ENCODE measurements at places on chromosomes 4 and X. TPM values are rescaled to one million over a fixed set of nuclear protein-coding genes. Genes with fewer than 3 reads are reported as not detected.

DNA sequence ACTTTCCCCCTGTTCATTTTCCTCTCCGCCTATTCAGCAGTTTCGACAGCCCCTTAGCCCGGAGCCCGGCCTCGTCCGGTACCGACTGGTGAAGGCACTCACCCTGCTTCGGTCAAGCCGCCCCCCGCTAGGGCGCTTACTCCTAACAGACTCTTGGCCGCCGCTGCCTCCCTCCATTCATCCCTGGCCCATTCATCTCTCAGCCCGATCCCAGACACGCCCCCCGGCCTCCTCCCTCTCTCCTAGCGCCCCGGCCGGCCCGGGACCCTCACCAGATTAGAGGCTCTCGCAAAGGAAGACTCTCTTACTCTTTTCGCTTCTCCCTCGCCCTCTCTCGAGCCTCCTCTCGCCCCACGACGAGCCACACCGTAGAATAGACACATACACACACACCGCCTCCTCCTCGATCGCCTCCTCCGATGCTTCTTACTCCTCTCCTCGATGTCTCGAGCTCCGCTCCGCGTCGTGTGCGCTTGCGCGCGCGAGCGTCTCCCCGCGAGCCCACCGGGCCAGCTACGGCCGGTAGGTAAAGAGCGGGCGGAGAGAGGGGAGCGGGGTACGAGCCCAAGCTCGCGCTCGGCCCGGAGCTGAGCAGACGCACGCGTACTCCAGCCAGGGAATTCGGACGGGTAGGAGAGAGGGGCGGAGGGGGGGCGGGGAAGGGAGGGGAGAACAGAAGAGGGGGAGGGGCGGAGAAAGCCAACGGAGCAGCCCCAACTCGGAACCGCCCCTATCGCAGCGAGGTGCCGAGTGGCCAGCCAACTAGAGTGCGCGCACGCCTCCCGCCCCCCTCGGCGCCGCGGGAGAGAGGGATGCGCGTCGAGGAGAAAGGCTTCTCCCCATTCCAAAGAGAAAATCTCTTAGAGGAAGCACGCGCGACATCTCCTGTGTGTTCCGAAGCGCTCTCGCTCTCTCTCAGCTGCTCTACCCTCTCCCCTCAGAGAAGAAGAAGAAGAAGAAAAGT lies at the start of gene WNK3:
Gene WNK3 (minus strand): TSS at position 633 of the 964 bp plus-strand sequence.
- ATAC-seq: peak; percentile 82

DNA sequence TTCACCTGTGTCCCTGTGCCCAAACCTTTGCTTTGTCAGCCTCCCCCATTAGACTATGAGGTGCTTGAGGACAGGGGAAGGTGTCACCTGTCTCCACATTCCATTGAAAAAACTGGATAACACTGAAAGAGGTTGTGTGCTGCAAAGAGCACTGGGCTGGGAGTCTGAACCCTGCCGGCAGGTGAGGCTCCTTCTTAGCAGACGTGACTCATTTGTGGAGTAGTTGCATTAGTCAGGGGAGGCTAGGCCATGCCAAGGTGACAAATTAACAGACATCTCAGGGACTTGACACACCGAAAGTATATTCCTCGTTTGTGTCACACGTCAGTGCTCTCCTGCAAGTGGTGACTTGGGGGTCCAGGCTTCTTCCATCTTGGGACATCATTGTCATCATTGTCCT lies 95.9 kb upstream of the STX18 start:
- peak; percentile 95 for ATAC-seq

DNA sequence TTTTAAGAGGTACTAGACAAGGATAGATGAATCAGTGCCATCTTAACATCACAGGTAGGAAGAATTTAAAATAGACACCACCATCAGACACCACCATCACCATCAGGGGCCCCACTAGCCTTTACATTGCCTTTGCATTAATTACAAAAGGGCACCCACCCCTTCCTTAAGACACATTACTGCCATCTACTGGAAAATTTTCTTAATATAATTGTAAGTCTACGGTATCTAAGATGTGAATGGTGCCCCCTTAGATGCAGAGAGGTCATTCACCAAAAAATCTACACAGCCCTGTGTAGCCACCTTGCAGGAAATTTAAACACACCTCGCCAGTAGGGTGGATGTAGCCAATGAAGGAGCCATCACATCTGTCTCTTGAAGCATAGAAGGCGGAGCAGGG lies 184.1 kb downstream of the MID1IP1 start:
- ATAC-seq: no peak

DNA sequence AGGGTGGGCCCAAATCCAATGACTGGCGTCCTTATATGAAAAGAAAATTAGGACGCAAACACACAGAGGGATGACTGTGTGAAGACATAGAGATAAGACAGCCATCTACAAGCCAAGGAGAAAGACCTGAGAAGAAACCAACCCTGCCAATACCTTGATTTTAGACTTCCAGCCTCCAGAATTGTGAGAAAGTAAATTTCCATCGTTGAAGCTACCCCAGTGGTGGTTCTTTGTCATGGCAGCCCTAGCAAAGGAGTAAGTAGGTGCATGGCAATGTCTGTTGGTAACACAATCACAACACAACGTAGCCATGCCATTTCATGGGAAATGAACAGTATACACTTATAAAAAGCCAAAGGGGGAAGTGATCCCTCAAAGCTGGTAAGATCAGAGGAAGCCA lies 25.3 kb downstream of the SMIM20 start:
- no peak for ATAC-seq

DNA sequence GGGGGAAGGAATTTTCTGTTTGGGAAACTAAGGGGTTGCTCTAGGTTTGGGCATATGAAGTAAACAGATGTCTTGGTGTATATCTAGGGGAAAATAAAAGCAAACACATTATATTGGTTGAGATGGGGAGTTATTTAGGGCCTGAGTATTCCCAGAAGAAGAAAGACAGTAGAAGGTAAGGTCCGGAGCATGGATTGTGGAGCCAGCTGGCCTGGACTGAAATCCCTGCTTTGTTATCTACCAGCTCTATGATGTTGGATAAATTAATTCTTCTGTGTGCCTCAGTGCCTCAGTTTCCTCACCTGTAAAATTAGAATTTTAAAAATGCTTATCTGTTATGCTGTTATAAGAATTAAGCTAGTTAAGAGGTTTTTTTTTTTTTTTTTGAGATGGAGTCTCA lies 272.3 kb upstream of the RPS6KA3 start:
- ATAC-seq: no peak

DNA sequence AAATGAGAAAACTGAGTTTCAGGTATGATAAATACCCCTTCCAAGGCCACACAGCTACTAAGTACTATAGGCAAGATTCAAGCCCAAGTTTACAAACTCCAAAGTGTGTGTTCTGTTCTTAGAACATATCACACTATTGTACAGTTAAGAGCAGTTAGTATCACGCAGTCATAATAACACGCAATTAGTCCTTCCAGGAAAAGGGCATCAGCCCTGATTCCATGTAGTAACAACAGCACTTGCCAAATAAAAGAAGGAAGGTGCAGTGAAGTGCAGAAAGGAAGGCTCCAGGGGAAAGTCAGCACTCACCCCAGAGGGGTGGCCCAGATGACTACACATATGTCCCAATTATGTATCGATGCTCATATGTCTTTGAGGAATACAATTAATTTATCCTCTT lies 4.4 kb downstream of the TASL start:
- ATAC-seq: no peak

DNA sequence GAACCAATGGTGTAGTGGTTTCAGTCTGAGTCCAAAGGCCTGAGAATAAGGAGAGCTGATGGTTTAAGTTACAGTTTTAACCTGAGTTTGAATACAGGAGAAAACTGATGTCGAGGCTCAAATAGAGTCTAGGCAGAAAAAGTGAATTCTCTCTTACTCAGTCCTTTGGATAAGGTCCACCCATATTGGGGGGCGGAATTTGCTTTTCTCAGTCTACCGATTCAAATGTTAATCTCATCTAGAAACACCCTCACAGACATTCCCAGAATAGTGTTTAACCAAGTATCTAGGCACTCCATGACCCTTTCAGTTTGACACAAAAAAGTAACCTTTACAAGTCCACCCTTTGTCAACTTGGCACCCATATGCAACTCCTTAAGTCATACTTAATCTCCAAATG lies 216.0 kb downstream of the GRID2 start:
- no peak for ATAC-seq

GRCh38 chr4:163048447-163048846 lies 118.2 kb downstream of the NAF1 start:
- no peak for ATAC-seq

DNA sequence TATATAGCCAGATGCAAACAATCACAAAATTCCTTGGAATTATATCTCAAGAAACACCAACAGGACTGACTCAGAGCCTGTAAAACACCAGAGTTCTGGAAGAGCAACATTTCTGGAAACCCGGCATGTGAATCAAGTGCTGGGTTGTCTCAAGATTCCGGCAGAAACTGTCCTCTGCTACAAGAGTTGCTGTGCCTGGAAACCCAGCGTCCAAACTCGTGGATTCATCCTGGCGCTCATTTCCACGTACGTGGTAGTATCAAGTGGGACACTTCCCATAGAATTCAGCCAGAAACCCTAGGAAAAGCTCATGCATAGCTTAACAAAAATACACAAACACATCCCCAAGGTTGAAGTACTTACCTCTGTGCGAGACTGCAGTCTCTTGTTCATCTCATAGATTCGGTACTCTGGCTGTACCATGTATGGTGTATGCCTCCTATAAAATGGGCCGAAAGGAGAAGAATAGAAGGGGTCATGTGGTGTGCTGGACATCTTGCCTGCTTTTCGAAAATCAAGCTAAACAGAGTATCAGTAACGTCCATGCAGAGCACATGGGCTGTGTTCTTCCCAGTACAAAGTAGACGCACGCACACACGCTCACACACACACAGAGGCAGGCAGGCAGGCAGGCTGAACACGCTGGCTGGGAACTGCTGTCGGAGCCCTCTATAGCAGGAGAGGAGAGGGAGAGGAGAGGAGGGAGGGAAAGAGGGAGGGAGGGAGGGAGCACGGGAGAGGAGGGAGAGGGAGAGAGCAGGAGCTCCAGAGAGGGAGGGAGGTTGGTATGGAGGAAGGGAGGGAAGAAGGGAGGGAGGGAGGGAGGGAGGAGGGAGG lies at the start of gene LDB2:
Gene LDB2 (minus strand): TSS at position 655 of the 837 bp plus-strand sequence.
- no peak for ATAC-seq

DNA sequence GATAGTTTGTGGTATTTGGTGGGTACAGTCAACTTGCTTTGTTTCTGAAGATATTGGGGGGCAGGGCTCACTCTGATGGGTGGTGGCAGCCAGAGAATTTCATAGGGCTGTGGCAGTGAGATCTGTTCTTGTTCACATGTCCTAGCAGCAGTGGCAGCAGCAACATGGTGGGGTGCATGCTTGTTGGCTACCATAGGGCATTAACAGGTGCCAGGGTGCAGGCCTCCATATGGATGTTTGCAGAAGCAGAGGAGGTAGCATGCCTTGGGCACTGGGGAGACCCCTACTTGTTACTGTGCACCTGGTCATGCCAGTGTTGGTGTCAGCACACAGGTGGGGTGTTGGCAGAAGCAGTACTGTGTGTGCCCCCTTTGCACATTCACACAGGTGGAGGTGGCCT lies 96.3 kb upstream of the ZC4H2 start:
- ATAC-seq: no peak

DNA sequence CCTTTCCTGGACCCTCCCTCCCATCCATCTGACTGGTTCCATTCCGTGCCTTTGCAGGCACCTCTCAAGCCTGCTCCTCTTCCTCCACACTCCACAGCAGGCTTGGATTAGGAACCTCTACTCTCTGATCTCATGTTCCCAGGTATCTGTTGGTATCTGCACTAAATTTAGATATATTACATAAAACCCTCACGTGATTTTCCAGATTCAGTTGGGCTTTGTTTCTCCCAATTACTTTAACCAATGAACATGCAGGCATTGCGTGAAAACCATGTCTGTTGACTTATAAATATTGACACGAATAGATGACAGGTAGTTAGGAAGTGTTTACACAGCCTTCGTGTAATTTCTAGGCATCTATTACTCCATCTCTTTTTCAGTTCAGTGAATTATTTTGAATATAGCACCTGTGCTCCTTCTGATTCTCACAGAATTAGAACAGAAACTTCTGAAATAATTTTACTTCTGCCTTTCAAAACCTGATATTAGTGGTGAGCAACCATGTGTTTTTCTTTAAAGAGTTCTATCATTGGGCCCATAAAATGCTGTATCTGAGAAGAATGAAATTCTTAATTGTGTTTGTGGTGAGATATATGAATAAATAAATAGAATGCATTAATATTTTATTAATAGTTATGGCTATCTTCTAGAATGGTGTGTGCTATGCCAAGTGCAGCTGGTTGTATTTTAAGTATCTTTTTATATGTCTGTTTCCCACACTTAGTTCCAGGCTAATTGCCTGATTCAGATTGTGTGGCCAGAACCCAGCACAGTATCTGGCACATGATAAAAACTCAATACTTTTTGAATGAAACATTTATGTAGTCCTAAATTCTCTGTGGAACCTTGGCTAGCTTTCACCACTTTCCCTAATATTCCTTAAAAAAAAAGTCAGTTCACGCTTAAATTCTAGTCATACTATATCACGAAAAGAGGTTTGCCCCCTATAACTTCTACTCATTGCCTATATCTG lies 304.8 kb downstream of the QDPR start:
- ATAC-seq: no peak

- ATAC-seq: no peak
Measured at GRCh38 chr4:134708616-134709015, 507.0 kb upstream of the PABPC4L start.

DNA sequence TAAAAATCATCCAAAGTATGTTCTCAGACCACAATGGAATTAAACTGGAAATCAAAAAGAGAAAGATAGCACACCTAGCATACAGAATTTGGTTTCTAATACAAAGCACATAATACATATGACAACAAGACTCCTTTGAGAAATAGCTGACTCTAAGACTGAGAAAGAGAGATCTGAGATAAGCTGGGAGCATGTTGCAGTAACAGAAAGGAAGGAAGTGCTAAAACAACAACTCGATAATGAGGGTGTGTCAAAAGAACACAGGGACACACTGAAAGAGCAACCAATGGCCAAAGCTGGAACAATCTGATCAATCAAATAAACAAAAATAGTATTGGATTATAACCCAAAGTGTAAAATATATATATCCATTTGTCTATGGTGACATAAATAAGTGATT lies 586.6 kb downstream of the C4orf33 start:
- ATAC-seq: no peak

- ATAC-seq: no peak
Measured at GRCh38 chr4:47567511-47567910, 82.4 kb downstream of the ATP10D start.

DNA sequence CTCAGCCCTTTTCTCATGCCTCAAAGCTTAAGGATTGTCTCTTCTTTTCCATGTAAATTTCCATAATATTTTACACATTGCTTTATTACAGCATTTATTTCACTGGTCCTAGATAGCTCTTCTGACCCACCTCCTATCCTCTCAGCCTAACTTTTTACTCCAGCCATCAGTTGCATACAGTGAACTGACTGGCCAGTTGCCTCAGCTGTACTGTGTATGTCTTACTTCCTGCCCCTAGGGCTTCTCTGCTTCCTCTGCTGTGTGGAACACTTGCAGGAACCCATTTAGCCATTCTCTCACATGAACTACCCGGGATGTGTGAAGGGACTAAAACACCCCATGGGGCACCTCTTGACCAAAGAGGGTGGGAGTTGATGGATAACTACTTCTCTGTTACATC lies 18.0 kb downstream of the C4orf33 start:
- ATAC-seq: no peak

The TCEAL9 gene
- total RNA-seq: 0.73 TPM

The PPBP gene
- not detected for total RNA-seq

The JADE3 gene
- 1.3 TPM for total RNA-seq

The DRP2 gene
- 0.90 TPM for total RNA-seq

The MAGEB17 gene
- not detected for total RNA-seq

The CCKAR gene
- not detected for total RNA-seq

The PPID gene
- 54.6 TPM for total RNA-seq

The UGT2B10 gene
- not detected for total RNA-seq

The RHOXF1 gene
- 0.37 TPM for total RNA-seq

Data from activated T-helper 17 cell treated with anti-CD3 and anti-CD28 coated beads, Interleukin-2, amount 50 U/mL, for 72 hours (primary cell).